ENCODE measurements at places on chromosomes 3 and 15.

DNA sequence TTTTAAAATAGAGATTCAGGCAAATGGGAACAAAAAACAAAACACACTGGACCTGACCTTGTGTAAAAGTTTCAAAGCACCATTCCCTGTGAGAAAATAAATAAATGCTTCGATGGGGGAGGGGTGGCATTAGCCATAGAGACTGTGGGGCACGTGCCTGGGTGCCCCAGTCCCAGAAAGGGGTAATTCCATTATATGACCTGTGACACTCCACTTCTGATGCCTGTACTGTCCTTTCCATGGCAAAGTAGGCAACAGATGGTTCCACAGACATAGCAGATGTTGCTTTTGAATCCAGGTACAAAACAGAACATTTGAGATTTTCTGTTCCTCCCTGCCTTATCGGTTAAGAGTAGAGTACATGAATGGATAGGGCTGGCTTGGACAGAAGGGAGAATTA is 3.9 kb downstream of the PHLDB2 start:
- DNase-seq: no peak

- DNase-seq: no peak
These were observed 26.8 kb upstream of the ELP6 start for GRCh38 chr3:47540281-47540680.

GRCh38 chr3:176650478-176650877 is 546.8 kb downstream of the TBL1XR1 start:
- no peak for DNase-seq

GRCh38 chr15:43529587-43530345 is 12.4 kb downstream of the MAP1A start:
- DNase-seq: no peak

GRCh38 chr15:31058236-31058962 is 43.1 kb downstream of the TRPM1 start:
- DNase-seq: no peak

- no peak for DNase-seq
These were observed 62.7 kb upstream of the TNFSF10 start for GRCh38 chr3:172585954-172586353.

GRCh38 chr15:23416349-23417276 is 30.4 kb downstream of the GOLGA6L2 start:
- DNase-seq: no peak

GRCh38 chr3:88267847-88268246 is 118.1 kb downstream of the C3orf38 start:
- no peak for DNase-seq
